ENCODE measurements at places on chromosomes 7 and 10.

GRCh38 chr7:78329001-78329655 lies 530.6 kb downstream of the PHTF2 start:
- DNase-seq = peak; percentile 63

DNA sequence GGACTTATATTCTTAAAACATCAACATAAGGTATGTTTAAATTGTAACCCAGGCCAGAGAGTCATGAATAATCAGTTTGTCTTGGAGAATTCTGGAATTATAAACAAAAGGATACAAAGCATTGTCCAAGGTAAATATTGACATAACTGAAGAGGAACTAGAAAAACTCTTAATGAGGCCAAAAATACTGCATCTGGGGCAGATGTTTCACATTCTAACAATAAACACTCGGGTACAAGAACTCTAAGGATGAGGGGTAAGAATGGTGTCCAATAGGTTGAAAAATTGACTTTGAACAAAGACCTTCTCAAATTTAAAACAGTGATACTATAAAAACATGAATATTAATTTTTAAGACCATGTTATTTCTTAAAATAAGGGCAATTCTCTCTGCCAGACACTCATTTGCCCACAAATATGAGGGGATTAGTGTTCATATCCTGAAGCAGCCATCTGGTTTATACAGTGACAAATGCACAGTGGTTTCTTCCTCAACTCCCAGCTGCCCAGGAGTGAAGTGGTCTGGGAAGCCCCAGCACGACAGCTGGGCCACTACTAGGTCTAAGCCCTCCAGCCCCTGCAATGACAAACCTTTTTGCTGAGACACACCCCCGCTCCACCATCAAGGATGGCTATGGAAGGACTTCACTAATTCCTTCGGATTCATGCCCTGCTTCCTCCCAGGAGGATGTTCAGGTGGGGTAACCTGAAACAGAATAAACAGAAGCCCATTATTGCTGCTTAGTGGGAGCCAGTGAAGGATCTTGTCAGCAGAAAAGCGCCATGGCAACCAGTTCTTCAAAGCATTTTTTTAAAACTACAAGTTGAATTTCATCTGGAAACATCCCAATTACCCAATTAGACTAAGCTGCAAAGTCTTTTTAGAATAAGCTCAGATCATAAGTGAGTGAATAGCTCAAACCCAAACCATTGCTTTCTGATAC lies 107.5 kb upstream of the ARID5B start:
- DNase-seq = peak; percentile 61

- no peak for DNase-seq
Observed at GRCh38 chr10:129418496-129419225, 48.4 kb upstream of the MGMT start.

DNA sequence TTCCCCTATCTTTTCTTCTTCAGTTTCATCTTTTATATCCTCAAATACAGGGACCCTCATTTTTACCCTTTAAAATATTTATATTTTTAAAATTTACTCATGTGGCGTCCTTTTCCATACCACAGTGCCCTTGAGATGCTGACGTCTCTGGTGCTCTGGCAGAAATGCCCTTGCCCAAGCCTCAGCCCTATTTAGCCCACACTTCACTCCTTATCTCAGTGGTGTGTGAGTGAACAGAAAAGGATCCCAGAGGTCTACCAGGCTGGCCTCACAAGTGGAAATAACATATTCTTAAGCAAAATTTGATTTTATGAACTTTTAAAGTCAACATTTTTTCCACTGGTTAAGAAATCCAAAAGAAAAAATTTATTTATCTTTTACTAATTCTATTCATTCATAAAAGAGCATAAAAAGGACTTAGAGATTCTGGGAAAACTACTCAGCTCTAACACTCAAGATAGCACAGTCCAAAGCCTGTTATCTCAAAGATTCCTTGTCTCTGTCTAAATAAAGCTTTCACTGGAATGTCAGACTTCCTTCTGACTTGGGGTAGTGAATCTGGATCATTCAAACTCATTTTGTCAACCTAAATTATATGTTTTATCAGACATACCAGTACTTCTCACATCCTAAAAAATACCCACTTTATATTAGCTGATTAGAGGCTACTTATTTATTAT lies at the start of gene NEBL:
Gene NEBL (minus strand): TSS at position 166 of the 680 bp plus-strand sequence. CDS start 106 bp downstream, at position 60.
- DNase-seq = no peak

- no peak for DNase-seq
Observed at GRCh38 chr10:4984223-4984622, 19.4 kb downstream of the AKR1C2 start.

GRCh38 chr7:69800495-69800894 lies 202.2 kb downstream of the AUTS2 start:
- peak; percentile 43 for DNase-seq

DNA sequence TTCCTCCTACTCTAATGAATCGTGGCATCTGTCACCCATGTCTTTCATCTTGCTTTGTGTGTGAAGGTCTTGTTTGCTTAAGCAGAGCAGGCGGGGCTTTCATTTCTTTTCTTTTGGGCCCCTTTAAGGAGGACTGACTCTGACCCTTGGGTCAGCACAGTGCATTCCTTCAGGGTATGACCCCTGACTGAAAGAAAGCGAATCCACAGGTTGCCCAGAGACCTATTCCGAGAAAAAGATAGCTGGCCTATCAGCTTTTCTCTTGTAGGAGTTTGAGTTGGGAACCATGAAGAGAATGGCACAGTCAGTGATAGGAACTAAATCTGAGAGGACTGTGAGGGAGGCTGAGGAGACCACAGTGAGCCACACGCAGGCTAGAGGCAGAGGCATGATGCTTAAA lies 193.2 kb upstream of the CDCA7L start:
- DNase-seq = no peak

- DNase-seq = peak; percentile 23
Observed at GRCh38 chr10:126549344-126549743, 121.1 kb downstream of the C10orf90 start.
